Transverse colon (tissue), 4 donors: ENCODE measurements at places on chromosomes 16 and 17. TPM values are rescaled to one million over a fixed set of nuclear protein-coding genes. Genes with fewer than 3 reads are reported as not detected.

DNA sequence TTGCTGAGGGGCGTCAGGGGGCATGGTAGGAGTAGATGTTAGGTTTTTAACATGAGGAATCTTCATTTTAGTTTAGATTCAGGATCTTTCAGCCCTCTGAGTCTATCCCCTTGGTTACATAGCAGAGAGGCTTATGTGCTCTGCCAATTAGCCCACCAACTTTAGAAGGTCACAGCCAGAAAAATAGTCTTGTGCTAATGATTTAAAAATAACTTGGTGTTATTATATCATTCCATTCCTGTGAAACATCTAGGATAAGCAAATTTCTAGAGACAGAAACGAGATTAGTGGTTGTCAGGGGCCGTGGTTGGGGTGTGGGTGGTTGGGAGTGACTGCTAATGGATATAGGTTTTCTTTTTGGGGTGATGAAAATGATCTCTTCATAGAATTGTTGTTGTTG, 183.7 kb downstream of the SNX29 start:
- no peak overlapping the region for H3K4me3 ChIP-seq
- no peaks in the 10 kb centered on the region for H3K27me3 ChIP-seq
- H3K36me3 ChIP-seq: no peaks in the 10 kb centered on the region

GRCh38 chr16:87199901-87200300, 117.3 kb downstream of the C16orf95 start:
- DNase-seq: no peak
- H3K4me3 ChIP-seq: no peak overlapping the region
- H3K27ac ChIP-seq: no peak overlapping the region
- H3K4me1 ChIP-seq: no peaks in the 10 kb centered on the region
- H3K27me3 ChIP-seq: peaks cover 2% of the 10 kb centered on the region

GRCh38 chr17:81432941-81433340, 37.7 kb downstream of the BAHCC1 start:
- no peak overlapping the region for H3K4me3 ChIP-seq
- H3K36me3 ChIP-seq: no peaks in the 10 kb centered on the region
- peaks cover 7% of the 10 kb centered on the region for H3K27me3 ChIP-seq
- no peak for DNase-seq

DNA sequence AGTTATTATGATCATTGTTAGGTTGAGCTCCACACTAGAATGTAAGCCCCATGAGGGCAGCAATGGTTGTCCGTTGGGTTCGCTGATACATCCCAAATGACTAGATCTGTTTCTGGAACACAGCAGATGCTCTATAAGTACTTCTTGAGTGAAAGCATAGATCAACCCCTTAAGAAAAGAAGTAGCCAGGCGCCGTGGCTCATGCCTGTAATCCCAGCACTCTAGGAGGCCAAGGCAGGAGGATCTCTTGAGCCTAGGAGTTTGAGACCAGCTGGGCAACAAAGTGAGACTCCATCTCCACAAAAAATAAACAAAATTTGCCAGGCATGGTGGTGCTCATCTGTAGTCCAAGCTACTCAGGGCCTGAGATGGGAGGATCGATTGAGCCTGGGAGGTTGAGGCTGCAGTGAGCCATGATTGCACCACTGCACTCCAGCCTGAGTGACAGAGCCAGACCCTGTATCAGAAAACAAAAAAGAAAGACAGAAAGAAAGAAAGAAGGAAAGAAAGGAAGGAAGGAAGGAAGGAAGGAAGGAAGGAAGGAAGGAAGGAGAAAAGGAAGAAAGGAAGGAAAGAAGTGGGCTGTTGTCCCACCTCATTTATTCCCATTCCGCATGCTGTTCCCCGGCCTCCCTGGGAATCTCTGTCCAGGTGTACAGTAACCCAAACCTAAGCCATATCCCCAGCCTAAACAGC, 54.4 kb upstream of the RPL38 start:
- no peak overlapping the region for H3K27ac ChIP-seq
- H3K4me3 ChIP-seq: no peak overlapping the region
- no peak for DNase-seq
- H3K27me3 ChIP-seq: peaks cover 19% of the 10 kb centered on the region
- H3K4me1 ChIP-seq: no peaks in the 10 kb centered on the region

ITGB4 gene
- total RNA-seq: 258 TPM

SETD6 gene
- total RNA-seq: 23.3 TPM
